Thymus (tissue), 14 donors: ENCODE measurements at places on chromosomes 16 and 17.

- DNase-seq: no peak
Measured at GRCh38 chr16:82541103-82541502, 85.7 kb upstream of the CDH13 start.

GRCh38 chr17:16975744-16976625, 4.1 kb upstream of the TNFRSF13B start:
- no peak for DNase-seq

DNA sequence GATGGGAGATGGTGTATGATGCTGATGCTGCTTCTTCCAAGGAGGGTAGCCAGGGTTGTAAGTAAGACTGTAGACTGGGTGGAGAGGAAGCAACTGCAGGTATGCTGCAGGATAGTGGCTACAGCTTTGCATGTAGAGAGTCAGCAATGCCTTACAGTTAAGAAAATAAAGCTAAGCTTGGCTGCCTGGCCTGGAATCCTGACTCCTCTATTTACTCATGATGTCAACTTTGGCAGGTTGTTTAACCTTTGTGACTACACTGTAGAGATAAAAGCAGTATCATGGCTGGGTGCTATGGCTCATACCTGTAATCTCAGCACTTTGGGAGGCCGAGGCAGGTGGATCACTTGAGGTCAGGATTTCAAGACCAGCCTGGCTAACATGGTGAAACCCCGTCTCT, 301.6 kb upstream of the RBFOX1 start:
- DNase-seq: no peak

DNA sequence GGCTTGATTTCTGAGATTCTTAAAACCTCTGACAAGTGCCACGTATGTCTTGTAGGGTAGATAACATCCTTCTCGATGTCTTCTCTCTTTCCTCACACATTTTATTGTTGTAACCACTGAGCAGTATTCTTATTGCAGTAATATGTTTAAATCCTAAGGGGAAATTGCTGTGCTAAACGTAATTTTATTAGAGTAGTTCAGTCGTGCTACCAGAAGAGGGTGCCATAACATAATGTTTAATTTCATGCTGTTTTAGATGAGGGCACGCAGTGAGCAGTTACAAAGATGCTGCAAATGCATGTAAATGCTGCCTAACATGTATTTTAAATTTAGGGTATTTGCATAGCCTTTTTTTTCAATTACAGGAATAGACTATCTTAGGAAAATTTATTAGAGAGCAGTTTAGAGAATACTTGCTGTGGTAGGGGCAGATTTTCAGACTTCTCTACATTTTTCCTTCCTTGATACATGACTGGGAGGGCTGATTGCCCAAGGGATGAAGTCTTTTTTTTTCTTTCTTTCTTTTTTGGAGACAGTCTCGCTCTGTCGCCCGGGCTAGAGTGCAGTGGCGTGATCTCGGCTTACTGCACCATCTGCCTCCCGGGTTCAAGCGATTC, 51.7 kb downstream of the GAN start:
- peak; percentile 45 for DNase-seq

DNA sequence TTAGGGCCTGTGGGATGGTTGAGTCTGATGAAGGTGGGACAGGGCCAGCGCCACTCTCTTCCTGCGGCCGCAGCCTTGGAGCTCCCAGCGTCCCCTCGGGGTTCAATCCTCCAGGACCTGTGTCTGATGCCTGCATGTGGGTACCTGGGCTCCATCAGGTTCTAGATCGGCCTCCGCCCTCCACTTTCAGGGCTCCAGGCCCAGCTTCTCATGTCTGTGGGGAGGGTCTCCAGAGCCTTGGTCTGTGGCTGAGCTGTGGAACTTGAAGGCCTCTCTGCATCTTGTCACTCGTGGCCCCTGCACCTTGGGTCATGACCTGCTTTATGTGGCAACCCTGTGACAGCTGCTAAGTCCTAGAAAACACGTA, 89.8 kb upstream of the ZNF750 start:
- no peak for DNase-seq

GRCh38 chr17:77817953-77818352, 140.6 kb upstream of the TNRC6C start:
- DNase-seq: no peak

DNA sequence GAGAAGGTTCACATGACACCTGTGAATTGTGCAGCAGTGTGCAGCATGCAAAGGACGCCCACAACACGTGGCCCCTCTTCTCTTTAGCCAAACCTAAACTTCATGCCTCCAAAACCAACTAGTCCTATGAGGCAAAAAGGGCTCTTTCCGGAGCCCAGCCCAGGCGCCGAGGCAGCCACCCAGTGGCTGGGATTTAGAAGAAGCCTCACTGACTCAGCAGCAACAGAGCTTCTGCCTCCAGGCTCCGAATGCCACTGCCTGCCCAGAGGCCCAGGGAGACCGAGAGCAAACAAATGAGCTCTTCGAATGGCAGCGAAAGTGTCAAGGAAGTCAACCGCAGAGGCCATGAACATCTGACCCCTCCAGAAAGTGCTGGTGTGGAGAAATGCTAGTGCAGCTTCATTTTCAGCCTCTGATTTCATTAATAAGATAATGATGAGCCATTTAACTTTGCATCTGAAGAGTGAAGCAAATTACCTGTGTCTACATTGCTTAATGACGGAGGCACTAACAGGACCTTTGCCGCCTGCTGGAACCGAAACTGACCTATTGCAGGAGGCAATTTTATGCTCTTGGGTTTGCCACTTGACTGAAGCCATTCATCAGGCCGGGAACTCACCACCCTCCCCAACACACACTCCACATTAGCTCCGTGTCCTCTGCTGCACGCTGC, 157.7 kb upstream of the RPL38 start:
- DNase-seq: no peak

DNA sequence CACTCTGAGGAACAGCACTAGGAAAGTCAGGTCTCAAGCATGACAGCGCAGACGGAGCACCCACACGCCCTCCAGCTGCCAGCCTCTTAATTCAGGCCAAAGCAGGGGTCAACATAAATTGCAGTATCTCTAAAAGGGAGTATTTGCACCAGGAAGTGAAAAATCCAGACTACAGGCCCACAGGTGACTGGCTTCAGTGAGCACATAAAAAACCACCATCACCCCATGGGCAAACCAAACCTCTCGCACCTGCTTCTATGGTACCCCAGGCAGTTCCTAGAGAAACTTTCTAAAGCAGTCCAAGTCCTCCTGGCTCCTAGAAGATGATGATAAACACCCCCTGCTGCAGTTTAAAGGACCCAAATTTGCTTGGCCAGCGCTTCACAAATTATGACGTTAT, 129.8 kb downstream of the ZNF423 start:
- DNase-seq: no peak

DNA sequence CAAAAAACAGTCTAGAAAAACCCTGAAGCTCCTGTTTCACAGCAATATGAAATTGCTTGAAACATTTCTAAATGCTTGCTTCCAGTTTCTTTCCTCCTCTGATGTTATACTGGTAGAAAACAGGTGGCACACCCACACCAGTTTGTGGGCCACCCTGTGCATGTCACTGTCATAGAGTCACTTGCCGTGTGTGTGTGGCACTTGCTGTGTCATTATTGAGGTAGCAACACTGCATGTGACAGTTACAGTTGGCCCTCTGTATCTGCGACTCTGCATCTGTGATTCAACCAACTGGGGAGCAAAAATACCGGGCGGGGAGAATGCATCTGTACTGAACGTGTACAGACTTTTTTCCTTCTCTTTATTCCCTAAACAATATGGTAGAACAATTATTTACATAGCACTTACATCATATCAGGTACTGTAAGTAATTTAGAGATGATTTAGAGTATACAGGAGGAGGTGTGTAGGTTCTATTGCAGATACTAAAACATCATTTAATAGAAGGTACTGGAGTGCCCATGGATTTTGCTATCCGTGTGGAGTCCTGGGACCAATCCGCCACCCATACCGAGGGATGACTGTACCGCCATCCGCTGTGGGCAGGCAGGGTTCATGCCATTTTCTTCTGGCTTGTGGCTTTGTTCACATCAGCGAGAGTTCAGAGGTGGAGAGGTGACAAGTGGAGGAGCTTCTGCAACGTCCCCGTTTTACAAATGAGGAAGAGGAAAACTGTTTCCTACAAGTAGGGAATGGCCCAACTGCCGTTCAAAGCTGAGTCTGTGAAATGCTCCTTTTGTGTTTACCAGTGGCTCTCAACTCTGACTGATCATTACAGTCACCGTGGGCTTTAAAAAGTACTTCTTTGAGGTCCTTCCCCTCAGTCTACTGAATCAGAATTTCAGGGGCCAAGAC, 373.7 kb downstream of the SNX29 start:
- no peak for DNase-seq

GRCh38 chr17:13002761-13003453, 14.9 kb downstream of the ELAC2 start:
- DNase-seq: peak; percentile 18

DNA sequence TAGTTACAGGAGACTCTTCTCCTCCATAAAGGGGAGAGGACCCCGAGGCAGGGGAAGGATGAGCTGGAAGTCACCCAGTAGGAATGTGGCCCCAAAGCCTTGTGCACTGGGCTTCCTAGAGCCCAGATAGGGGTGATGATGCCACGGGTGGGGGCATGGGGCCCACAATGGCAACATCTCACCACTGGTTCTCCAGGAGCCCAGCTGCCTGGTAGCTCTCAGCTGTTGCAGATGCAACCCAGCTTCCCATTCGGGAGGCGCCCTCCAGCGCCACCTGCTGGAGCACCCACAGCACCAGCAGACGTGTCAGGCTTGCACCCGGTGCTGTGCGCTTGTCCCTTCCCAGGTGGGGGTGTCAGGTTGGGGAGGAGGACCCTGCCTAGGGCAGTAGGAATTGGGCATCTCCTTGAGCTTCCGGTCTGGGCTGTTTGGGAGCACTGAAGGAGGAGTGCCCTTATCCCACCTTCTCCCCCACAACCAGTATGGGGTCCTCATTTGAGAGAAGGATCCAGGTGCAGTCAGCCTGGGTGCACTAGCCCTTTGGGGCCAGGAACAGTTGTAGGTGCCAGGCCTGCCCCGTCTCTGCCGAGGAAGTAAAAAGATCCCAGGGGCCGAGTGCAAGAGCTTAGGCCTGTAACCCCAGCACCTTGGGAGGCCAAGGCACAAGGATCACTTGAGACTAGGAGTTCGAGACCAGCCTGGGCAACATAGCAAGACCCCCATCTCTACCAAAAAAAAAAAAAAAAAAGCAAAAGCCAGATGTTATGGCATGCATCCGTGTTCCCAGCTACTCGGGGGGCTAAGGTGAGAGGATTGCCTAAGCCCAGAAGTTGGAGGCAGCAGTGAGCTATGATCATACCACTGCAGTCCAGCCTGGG, 14.4 kb downstream of the CDIPT start:
- DNase-seq: peak; percentile 83

DNA sequence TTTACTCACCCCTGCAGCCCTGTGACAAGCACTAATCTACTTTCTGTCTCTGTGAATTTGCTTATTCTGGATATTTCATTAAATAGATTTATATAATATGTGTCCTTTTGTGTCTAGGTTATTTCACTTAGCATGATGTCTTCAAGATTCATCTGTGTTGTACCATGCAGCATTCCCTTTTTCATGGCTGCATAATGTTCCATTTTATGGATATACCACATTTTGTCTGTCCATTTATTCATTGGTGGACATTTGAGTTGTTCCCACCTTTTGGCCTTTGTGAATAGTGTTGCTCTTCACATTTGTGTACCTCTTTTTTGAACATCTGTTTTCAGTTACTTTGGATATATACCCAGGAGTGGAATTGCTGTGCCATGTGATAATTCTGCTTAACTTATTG, 110.3 kb downstream of the ELAC2 start:
- no peak for DNase-seq

- no peak for DNase-seq
Measured at GRCh38 chr17:34400301-34400931, 37.4 kb upstream of the CCL1 start.

DNA sequence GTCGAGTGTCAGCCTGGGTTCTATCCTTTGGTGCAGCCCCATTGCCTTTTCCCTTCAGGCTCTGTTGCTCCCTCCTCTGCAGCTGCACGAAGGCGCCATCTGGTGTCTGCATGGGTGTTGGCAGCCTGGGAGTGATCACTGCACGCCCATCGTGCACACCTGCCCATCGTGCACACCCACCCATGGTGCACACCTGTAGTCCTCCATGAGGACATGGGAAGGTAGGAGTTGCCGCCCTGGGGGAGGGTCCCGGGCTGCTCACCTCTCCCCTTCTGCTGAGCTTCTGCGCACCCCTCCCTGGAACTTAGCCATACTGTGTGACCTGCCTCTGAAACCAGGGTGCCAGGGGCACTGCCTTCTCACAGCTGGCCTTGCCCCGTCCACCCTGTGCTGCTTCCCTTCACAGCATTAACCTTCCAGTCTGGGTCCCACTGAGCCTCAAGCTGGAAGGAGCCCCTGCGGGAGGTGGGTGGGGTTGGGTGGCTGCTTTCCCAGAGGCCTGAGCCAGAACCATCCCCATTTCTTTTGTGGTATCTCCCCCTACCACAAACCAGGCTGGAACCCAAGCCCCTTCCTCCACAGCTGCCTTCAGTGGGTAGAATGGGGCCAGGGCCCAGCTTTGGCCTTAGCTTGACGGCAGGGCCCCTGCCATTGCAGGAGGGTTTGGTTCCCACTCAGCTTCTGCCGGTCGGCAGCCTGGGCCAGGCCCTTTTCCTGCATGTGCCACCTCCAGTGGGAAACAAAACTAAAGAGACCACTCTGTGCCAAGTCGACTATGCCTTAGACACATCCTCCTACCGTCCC, 2.9 kb downstream of the CTRL start:
- peak; percentile 68 for DNase-seq

DNA sequence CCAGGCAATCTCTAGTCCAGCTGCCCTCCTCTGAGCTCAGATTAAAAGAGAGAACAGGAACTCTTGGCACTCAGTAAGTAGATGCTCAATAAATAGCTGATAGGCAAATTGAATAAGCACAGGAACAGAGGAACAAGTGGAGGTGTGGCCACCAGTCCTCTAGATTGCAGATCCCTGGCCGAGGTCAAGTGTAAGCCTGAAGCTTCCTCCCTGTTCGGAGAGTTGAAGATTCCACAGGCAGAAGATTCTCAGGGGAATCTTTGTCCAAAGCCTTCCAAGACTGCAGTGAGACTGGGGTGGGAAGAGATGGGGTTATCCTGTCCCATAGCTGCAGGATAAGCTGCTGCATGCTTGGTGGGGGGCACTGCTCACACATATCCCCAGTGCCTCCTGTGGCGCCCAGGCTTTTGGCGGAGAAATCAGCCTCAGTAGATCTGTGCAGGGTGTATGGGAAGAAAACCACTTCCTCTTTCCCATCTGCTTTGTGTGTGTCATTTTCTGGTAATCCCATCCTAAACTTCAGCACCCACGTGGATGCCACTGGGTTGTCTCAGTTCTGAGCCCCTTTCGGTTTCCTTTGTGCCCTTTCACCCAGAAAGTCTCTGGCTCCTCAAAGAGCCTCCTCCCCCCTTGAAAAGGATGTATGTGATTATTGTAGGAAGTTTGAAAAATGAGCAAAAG, 12.1 kb downstream of the CD300A start:
- no peak for DNase-seq

- DNase-seq: no peak
Measured at GRCh38 chr16:80147026-80147655, 393.7 kb upstream of the DYNLRB2 start.

- DNase-seq: no peak
Measured at GRCh38 chr17:59433586-59433985, 102.1 kb downstream of the YPEL2 start.

DNA sequence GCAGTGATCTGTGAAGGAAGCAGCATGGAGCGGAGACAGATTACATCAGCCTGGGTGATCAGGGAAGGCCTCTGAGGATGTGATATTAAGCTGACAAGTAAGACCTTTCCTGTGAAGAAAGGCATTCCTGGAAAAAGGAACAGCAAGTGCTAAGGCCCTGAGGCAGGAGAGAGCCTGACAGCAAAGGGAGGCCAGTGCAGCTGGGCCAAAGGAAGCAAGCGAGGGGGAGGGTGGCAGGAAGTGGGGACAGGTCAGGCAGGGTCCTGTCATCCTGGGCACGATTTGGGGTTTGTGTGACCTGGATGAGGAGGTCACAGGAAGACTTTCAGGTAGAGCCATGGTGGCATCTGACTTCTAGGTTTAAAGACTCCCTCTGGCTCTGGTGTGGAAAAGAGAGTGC, 12.3 kb downstream of the CPNE2 start:
- DNase-seq: no peak
